ENCODE measurements at places on chromosomes 11 and 22. TPM values are rescaled to one million over a fixed set of nuclear protein-coding genes. Genes with fewer than 3 reads are reported as not detected.

The ACR gene
- 0.13 TPM for total RNA-seq

The APOL5 gene
- total RNA-seq, result not detected

The RFPL2 gene
- total RNA-seq, result not detected

The C11orf24 gene
- 11.6 TPM for total RNA-seq

The MS4A10 gene
- not detected for total RNA-seq

The C1QTNF4 gene
- 0.11 TPM for total RNA-seq

The OR1S2 gene
- total RNA-seq, result not detected

The KRTAP5-7 gene
- total RNA-seq, result not detected

The OR52A1 gene
- not detected for total RNA-seq

The BIK gene
- 0.46 TPM for total RNA-seq

The SLC39A13 gene
- 60.8 TPM for total RNA-seq

The MOGAT2 gene
- total RNA-seq, result not detected

The SCO2 gene
- total RNA-seq, result 1.8 TPM

The SLC43A3 gene
- total RNA-seq, result 48.0 TPM

The E2F8 gene
- 5.2 TPM for total RNA-seq

The APOBEC3G gene
- total RNA-seq, result 9.5 TPM

The MAPK8IP1 gene
- 5.1 TPM for total RNA-seq

The PRG3 gene
- not detected for total RNA-seq

The TENM4 gene
- not detected for total RNA-seq

The MS4A3 gene
- not detected for total RNA-seq

The MS4A15 gene
- not detected for total RNA-seq

The WNT7B gene
- total RNA-seq, result not detected

The TRIM21 gene
- 31.5 TPM for total RNA-seq

The RAG2 gene
- total RNA-seq, result not detected

The STK33 gene
- 0.11 TPM for total RNA-seq

The POU2AF1 gene
- total RNA-seq, result not detected

The UPK3A gene
- not detected for total RNA-seq

The ROM1 gene
- total RNA-seq, result 6.1 TPM

The MMP10 gene
- total RNA-seq, result 13.3 TPM

The TRAPPC4 gene
- 119 TPM for total RNA-seq

The TIGD3 gene
- total RNA-seq, result 0.33 TPM

Measured in pulmonary artery endothelial cell (primary cell).